ENCODE measurements at places on chromosomes 1 and 21.

- no peak for DNase-seq
These were observed 88.5 kb upstream of the VCAM1 start for GRCh38 chr1:100631015-100631551.

GRCh38 chr21:38264571-38264970 is 7.8 kb downstream of the KCNJ15 start:
- no peak for DNase-seq

DNA sequence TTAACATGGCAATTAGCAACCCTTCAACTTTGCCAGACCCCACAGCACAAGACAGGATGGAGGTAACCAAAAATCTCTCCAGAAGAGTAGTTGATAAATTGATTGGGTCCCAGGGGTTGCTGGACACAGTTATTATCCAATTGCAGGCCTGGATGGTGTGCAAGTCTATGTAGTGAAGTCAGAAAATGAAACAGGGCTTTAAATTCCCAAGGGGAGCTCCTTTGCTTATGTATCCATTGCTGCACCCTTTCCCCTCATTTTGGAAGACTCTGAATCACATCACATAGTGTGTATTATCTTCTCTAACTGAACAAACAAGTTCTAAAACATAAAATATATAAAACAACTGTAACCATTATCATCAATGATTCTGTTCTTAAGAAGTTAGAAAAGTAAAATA is 550.2 kb downstream of the LMO4 start:
- no peak for DNase-seq

DNA sequence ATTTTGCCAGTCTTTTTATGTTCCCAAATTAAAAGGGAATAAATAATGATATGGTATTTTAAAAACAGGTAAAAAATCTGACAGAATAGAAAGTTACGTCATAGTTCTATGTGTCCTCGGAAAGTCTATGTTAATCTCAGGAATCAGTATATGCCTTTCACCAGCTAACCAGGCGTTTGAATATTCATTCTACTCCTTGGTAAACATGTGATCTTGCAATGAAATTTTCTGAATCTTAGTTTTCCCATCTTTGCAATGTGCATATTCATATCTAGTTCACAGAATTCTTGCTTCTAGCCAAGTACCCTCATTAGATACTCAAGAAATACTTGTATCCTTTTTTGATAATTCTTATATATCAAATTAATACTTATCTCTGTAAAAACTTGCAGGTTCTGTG is 179.4 kb downstream of the ZP4 start:
- DNase-seq = no peak

- no peak for DNase-seq
These were observed 481.1 kb upstream of the USP24 start for GRCh38 chr1:55696181-55696754.

DNA sequence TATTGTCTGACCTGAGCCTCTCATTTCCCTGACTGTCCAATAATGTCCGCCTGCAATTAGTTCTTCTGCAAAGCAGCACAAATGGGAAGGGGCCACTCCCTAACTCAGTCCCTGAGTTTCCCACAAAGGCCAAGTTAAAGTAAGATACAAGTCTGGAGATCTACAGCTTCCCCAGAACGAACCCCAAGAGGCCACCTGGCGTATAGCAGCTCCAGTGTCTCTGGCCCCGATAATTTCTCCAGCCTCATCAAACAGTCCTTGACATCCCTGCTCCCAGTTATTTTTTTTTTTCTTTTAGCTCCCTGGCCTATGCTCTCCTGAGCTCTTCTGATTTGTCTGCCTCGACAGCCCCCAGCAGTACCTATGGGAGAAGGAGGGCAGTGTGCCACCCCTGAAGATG is 8.1 kb upstream of the ACKR1 start:
- DNase-seq = no peak

- DNase-seq = no peak
These were observed 74.1 kb upstream of the CNIH3 start for GRCh38 chr1:224541901-224542630.

DNA sequence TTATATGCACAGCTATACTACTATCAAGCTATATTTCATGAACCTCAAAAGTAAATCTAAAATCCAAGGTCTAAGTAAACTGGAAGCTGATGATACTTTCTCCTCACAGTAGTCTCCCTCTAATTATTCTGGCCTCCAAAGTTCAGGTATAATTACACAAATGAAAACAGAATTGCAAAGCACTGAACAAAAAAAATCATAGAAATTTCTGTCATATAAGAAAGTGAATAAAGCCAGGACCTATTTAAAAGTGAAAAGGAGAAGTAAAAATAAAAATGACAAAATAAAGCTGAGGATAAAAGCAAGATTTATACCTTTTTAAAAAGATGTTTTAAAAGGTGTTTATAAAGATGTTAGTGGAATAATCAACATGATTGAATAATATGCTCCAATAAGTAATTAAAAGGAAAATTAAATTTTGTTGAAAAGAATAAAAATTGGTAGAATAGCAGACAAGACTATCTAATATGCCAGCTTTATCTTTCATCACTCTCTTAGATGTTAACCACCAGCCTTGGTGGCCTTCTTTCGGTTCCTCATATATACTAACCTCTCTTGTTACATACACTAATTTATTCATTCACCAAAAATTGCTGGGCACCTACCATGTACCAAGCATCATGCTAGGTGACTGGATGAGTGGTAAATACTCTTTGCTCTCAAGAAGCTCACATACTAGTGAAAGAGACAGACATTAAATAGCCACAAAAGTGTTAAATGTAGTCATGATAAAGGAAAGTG is 25.1 kb downstream of the SHCBP1L start:
- DNase-seq = no peak

GRCh38 chr1:15347182-15347581 is 62.5 kb upstream of the EFHD2 start:
- no peak for DNase-seq

GRCh38 chr1:6171548-6172124 is 8.5 kb downstream of the CHD5 start:
- no peak for DNase-seq

DNA sequence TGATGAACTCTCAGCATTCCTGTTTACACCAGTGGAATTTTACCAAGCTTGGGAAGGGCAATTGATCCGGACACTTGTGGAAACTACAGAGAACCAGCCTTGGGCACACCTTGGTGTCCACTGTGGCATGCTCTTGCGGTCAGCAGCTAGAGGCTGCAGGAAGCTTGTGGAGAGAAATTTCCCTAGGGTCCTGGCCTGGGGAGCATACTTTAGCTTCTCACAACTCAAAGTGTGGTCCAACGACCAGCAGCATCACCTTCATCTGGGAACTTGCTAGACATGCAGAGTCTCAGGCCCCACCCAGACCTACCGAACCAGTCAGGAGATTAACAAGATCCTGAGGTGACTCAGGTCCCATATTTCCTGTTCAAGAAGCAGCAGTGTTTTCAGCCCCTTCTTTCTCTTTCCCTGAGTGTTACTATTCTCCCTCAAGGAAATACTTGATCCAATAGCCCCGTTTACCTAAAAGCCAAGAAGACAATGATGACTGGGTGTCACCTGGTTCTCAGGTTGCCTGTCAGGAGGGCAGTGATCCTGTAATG is 55.7 kb upstream of the KCNE2 start:
- no peak for DNase-seq

DNA sequence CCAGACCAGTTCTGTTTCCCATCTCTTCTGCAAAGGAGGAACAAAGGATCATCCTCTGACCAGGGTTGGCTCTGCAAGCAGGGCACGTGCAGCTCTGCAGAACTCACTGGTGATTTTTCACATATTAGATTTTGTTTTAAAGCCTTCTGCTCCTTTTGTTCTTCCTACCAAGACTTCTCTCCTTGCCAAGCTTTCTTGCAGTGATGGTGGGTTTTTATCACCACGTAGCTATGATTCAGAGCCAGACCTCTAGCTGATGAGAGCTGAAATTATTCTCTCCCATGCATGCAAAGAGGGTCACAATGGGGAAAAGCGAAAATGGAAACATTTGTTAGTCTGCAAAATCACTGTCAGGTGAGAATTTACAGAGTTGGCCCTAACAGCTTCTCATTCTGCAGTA is 225.2 kb downstream of the KCNH1 start:
- DNase-seq = no peak

- peak; percentile 53 for DNase-seq
These were observed 1.4 kb downstream of the NIT1 start for GRCh38 chr1:161119092-161119903.

- no peak for DNase-seq
These were observed 12.8 kb upstream of the RBP7 start for GRCh38 chr1:9984253-9984652.

GRCh38 chr1:94807742-94808491 is 12.2 kb upstream of the SLC44A3 start:
- DNase-seq = no peak

- no peak for DNase-seq
These were observed 11.6 kb downstream of the IL6R start for GRCh38 chr1:154416471-154417337.

DNA sequence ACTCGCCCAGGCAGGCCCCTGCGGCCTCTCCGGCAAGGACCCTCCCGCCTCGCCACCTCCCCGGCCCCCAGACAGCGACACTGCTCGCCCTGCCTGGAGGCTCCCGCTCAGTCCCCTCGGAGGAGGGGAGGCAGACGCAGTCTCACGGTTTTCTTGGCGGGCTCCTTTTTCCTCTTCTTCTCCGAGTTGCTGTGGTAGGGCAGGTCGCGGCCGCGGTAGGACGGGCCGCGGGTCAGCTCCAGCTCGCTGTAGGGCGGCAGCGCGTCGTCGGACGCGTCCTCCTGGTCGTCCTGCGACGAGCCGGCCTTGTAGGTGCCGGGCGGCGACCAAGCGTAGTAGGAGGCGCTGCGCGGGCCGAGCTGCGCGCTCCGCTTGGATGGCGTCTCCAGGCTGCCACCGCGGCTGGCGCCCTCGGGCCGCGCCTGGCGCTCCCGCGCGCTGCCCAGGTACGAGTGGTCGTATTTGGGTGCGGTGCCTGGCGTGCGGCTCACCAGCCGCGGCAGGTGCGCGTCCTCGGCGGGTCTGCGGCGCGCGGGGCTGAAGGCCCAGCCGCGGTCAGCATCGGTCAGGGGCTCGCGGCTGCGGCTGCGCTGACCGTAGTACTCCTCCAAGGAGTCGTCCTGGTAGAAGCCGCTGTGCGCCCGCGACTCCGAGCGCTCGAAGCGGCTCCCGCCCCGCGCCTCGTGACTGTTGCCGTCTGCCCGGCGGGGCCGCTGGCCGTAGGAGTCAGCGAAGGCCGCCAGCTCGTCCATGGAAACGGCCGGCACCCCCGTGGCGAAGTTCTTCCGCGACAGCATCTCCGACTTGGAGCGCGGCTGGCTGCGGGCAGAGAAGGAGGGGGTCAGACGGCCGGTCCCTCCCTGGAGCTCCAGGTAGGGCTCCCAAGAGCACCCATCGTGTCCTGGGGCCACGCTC is 44.8 kb upstream of the TADA1 start:
- DNase-seq = peak; percentile 19

GRCh38 chr1:154845174-154845573 is 24.9 kb downstream of the KCNN3 start:
- DNase-seq = no peak

GRCh38 chr21:36518883-36519492 is 39.1 kb upstream of the CLDN14 start:
- DNase-seq = peak; percentile 30

DNA sequence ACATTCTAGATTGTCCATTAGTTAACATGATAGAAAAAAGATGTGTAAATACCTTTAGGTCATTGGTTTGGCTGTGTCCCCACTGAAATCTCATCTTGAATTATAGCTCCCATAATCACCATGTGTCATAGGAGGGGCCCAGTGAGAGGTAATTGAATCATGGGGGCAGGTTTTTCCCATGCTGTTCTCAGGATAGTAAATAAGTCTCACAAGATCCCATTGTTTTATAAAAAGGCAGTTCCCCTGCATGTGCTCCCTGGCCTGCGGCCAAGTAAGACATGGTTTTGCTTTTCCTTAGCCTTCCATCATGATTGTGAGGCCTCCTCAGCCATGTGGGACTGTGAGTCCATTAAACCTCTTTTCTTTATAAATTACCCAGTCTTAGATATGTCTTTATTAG is 32.5 kb upstream of the SLC44A5 start:
- no peak for DNase-seq

DNA sequence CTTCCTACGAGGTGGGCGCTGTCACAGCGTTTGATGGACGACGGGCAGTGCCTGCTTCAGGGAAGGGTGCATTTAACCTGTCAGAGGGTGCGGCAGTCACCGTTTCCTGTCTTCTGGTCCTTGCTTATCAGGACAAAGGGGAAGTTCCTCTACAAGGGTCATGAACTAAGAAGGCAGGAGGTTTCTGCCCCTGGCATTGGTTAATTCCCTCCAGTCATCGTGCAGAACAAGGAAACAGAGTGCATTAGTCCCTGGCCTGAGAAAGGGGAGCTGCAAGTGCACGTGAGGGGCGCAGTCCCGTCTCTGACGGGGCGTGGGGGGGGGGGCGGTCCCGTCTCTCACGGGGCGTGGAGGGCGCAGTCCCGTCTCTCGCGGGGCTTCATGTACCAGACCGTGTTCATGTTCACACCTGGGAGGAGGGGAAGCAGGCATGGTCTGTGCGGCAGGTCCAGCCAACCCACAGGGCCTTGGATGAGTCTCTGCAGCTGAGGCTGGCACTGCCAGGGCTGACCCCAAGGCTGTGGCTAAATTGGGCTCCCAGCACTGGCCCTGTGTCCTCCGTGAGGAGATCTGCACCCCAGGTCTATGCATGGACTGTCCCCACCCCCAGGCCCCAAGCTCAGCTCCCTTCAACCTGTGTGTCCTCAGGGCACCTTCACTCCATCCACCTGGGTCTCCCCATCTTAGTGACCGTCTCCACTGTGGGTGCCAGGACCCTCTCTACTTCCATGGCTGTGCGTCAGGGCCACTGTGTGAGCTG is 89.2 kb upstream of the COL6A1 start:
- no peak for DNase-seq

GRCh38 chr1:1684031-1684681 is 8.4 kb downstream of the SLC35E2B start:
- DNase-seq = peak; percentile 1

- no peak for DNase-seq
These were observed 32.6 kb upstream of the FMO2 start for GRCh38 chr1:171152549-171152948.

DNA sequence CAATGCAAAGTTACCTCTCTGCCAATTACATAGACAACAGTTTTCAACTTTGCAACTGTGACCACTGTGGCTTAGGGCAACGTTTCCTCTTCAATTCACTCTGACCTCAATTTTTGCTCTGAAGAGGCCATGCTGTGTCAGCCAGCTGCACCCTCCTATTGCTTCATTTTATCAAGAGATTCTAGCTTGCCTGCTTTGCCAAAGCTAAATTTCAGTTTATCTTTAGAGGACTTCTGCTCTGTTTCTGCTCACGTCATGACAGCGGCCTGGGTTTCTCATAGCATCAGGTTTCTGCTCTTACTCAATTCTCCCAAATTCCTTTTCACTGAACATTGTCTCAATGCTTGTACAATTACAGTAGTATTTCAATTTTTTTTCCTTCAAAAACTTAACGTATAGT is 154.6 kb downstream of the PLA2G4A start:
- no peak for DNase-seq

DNA sequence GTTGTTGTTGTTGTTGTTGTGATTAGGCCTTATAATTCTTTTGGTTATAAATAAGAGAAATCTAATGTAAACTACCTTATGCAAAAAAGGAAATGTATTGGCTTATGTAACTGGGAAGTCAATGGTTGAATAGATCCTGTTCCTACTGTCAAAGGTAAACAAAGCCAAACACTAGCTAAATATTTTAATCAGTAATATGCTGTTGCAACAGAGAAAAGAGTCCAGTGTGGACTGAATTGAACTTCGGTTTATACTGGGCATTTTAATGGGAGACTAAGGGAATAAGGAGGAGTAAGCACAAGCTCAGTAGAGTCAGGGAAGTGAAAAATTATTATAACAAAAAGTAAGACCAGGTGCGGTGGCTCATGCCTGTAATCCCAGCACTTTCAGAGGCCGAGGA is 15.4 kb downstream of the MSH4 start:
- no peak for DNase-seq

Measured in GM12891 (cell line).